ENCODE measurements at places on chromosomes 2 and 18.

GRCh38 chr2:153101187-153101586 lies 377.4 kb downstream of the RPRM start:
- no peak for DNase-seq

GRCh38 chr2:68388772-68389171 lies 23.7 kb downstream of the PLEK start:
- no peak for DNase-seq

- DNase-seq: no peak
Measured at GRCh38 chr2:31057691-31058090, 80.5 kb downstream of the GALNT14 start.

- DNase-seq: no peak
Measured at GRCh38 chr18:51168960-51169662, 28.4 kb downstream of the MEX3C start.

DNA sequence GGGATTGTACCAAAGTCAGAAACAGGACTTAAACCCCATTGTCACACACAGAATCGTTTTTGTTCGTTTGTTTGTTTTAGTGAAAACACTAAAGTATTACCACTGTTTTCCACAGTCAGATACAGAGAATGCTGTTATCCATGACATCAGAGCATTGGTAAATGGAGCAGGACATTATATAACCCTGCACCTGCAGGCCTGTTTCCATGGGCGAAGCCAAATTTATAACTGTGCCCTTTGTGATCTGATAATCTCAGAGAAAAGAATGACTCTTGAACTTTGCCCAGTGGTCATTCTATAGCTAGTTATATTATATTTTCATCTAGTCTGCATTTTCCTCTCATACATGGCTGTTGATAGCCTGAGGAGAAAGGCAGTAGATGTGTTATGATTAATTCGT lies 217.6 kb downstream of the TMEM182 start:
- no peak for DNase-seq

- no peak for DNase-seq
Measured at GRCh38 chr18:23059541-23060465, 75.5 kb upstream of the CABLES1 start.

DNA sequence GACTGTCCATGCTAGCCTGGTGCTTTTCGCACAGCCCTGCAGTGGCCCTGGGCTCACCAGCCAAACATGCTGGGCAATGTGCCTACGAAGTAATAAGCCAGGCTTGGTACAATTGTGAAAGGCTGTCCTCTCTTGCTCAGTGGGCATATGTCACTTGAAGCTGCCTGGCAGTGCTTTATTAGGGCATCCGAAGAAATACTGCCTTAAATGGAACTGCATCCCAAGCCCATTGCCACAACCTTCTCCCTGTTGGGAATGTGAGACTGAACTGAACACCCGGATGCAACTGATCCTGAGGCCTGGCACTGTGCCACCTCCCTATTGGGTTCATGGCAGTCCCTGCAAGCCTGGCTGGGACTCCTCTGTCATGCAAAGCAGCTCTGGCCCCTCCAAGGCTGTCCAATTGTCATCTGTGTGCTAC lies 15.9 kb downstream of the CAPG start:
- DNase-seq: peak; percentile 81

DNA sequence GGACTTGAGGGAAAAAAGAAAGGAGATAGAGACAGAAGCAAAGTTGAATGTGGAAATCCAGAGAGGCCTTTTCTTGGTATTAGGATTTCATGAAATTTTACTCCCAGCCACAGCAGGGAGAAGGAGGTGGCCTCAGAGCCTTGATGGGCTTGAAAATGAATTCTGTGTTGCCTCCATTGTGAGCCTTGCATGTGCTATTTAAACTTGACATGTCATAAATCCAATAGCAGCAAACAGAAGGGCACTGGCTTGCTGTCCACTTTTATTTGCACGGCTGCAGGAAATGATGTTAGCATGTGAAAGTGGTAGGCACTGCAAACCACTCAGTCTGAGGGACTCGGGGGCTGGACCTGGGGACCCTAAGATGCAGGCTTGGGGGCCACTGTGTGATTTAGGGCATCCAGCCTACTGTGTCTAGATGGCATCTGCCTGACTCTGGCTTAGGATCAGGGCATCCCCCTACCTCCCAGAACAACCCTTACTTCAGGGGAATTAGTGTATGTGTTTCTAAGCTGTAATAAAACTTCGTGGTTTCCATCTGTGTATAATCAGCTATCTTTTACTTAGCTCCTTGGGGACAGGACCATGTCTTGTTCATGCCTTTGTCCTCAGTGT lies 139.1 kb upstream of the SKOR2 start:
- DNase-seq: no peak

Data from caudate nucleus (tissue), 63 donors.